Activated T-cell treated with anti-CD3 and anti-CD28 coated beads, Interleukin-2, amount 50 U/mL, for 72 hours (primary cell): ENCODE measurements at places on chromosomes 11 and 22.
A peak's percentile ranks its signal among the peaks of the same experiment; 100 is the strongest.

DNA sequence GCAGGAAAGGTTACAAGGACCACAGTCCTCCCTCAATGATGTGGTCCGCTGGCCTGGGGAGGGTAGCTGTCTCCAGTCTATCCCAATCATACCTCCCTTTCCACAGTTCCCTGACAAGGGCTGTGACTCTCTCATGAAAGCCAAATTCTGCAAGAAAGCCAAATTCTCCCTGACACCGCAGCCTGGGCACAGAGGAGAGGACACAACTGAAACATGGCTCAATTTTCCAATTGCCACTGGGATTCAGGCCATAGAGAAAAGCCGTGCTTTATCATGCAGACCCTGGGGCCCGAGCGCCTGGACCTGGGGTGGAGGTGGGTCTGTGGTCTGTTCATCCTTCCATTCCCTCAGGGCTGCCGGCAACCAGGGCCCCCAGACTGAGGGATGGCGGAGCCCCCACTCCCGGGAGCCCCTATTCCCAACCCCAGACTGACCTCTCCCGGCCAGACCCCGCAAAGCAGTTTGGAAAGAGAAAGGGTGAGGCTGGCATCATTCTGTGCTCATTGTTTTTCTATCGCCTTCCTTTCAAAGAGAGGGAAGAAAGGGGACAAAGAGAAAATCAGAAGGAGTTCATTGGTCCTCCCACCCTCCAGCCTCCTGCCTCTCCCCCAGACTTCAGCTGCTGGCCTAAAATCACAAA, 239.5 kb downstream of the BUD13 start:
- DNase-seq = no peak

DNA sequence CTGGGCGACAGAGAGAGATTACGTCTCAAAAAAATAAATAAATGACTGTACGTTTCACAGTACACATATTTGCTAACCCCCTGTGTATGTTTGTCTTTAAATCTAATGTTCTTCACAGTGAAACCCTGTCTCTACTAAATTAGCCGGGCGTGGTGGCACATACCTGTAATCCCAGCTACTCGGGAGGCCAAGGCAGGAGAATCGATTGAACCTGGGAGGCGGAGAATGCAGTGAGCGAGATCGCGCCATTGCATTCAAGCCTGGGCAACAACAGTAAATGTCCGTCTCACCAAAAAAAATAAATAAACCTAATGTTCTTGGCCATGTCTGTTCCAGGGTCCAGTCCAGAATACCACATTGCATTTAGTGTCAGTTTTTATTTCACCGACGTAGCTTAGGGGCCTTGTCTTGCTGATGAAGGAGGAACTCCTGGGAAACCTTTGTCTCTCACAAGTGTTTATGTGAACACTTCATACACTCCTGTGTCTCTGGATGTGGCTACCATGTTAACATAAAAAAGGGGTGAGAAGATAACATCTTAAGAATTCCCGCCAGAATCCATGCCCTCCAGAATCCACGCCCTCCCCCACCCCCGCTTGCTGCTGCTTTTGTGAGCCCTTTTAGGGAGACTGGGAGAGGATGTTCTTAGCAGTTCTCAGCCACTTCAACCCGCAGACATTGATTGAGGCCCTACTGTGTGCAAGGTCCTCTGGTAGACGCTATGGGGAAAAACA, 5.0 kb upstream of the SERHL2 start:
- no peak for DNase-seq

- no peak for DNase-seq
These were observed 45.0 kb upstream of the ASPHD2 start for GRCh38 chr22:26383968-26384556.

DNA sequence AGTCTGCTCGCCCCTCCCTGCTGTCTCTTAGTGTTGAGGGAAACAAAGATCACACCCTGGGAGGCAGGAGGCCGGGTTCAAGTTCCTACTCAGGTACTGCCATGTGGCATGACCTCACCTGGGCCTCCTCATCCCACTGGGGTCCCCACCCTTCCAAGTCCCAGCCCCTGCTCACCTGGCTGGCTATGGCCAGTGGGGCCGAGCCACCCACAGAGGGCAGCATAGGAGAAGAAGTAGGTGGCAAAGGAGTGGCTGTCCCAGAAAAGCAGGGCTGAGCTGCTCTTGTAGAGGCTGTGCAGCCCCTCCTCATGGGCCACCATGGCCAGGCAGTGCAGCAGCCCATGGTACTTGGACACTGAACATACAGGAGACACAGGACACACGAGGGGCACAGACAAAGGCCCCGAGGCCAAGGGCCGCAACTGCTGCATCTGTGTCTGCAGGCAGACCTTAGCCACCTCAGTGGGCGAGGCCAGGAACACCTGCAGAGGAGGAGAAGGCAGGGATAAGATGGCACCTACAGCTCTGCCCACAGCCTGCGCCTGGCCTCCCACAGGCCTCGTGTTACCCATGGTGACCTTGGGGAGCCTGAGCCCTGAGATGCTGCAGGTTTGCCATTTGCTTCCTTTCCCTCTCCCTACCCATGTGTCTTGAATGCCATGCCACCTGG, 50.6 kb upstream of the MPEG1 start:
- DNase-seq = no peak

GRCh38 chr11:131491503-131491902, 121.1 kb downstream of the NTM start:
- DNase-seq = no peak

DNA sequence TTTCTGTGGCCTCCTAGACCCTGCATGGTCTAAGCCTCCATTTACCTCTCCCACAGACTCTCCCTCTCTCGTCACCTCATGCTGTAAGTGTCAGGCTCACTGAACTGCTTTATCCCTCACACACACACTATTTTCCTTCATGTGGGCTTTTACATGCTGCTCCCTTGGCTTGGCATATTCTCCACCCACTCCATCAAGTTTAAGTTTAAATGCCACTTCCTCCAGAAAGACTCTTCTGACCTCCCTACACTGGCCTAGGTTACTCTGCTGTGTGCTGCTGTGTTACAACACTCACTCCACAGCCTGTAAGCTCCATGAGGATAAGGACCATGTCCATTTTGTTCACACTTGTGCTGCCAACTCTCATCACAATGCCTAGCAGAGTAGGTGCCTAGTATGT, 2.5 kb downstream of the DCHS1 start:
- no peak for DNase-seq

GRCh38 chr11:94513091-94513490, 830 bp downstream of the C11orf97 start:
- DNase-seq = no peak

GRCh38 chr11:10856689-10857458, 979 bp downstream of the ZBED5 start:
- no peak for DNase-seq

- DNase-seq = no peak
These were observed 30.7 kb downstream of the PIWIL4 start for GRCh38 chr11:94597896-94598295.

GRCh38 chr11:57324154-57324885, 432 bp downstream of the TNKS1BP1 start:
- DNase-seq = peak; percentile 26

DNA sequence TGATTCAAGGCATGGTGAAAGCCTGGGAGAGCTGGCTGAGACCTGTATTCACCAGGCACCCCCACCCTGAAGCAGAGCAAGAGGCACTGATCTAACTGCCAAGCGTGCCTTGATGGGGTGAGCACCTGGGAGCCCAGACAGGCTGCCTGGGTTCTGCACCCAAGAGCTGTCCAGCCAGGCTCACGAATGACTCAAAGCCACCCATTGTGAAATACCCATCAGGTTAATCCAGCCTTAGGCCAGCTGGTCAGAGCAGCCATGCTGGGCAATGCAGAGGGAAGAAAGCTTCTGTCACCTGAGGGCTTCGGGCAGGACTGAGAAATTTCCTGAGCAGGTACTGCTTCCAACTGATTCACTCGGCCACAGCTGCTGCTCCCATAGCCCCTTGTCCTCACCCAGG, 22.1 kb downstream of the THOC5 start:
- DNase-seq = no peak
